ENCODE measurements at places on chromosomes 11 and 22.

DNA sequence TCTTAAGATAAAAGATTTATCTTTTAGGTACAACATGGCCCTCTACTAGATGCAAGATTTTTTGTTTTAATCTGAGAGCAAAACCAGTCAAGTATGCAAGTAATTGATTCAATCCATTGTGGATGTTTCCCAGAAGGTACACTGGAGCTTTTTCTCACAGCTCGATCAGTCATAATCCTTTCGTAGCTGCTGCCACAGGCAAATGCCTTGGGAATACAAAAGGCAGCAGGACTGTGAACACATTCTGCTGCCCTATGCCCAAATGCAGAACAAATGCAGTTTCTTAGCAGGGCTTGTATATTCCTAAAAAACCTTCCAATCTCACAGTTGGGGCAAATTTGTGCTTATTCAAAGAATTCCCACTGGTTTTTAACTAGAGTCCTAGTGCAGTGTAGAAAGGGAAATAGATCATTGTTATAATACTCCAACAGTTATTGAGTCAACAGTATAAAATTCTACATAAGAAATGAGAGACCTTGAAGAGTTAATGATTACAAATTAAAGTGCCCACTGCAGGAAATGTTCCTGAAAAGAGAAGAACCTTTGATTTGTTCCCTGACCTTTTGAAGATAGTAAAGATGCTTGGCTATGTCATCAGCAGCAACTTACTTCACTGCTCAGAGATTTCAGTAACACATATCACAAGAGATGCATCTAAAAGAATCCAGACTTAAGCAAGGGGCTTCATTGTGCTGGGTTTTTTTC lies 14.1 kb downstream of the LPXN start:
- DNase-seq, result peak; percentile 20

DNA sequence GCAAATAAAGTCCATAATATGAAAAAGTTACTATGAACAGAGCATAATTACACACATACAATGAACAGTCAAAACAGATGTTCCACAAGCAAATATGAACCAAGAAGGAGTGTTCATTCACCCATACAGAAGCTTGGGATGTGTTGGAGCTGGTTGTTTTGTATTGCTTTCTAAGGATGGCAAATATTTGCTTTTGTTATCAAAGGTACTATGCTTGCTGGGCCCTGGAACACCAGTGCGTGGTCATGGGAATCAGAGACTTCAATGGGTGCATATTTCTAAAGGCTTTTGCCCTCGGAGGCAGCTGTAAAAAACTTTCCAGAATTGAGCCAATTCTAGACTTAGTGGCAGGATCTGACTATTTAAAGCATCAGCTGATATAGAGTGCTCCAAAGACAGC lies 85.1 kb downstream of the BARX2 start:
- DNase-seq, result no peak

- DNase-seq, result no peak
These were observed 46.7 kb downstream of the SMC1B start for GRCh38 chr22:45366713-45367112.

GRCh38 chr11:47060807-47061206 lies 115.9 kb downstream of the ARFGAP2 start:
- no peak for DNase-seq

DNA sequence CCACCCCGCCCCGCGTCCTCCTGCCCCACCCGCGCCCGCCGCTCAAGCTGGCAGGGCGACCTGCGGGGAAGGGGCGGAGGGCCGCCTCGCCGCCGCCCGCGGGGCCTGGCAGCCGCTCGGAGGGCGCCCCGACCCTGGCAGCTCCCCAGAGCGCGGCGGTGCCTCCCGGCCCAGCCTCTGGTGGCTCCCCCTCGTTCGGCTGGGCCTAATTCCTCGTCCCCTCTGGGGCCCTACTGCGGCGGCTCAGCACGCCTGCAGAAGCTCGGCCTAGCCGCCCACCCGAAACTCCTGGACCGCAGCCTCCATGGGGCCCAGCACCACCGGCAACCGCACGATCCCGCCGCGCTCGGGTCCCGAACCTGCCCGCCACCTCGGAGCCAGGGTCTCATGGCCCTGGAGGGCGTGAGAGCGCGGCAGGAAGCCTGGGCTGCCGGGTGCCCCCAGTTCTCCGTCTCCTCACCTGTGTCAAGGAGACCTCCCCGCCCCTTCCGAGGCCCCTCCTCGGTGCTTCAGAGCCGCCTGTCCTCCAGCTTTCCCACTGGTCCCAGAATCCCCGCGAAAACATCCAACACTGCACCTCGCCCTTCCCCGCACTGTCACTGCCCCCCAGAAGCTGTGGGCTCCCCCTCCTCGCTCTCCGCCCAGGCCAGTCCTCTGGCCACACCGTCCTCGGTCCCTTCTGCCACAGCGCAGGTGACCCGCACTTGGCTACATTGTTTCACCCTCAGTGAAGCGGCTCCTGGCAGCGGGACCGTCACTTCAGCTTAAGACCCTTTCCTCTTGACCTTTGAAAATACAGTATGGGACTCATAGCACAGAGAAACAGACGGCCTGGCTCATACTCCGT lies 613 bp upstream of the GSC2 start:
- DNase-seq, result no peak

DNA sequence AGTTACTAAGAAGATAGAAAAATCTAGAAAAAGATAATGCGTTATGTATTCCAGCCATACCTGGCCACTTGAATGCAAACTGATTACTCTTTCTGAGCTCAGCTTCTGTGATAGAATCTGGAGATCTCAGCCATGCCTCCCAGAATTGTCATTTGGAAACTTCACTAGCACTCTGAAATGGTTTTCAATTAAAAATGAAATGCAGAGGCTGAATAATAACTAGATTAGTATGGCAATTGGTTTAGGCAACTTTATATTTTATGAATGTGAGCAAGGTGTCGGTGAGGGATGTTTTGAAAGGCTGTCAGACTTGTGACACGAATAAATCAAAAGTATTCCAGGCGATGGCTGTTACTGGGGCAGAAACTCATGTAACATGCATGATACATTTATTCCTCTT lies 128.8 kb upstream of the SORL1-AS1 start:
- no peak for DNase-seq

- DNase-seq, result no peak
These were observed 60.0 kb upstream of the SORL1-AS1 start for GRCh38 chr11:121512468-121513465.

- DNase-seq, result peak; percentile 56
These were observed 6.1 kb upstream of the STIM1 start for GRCh38 chr11:3849297-3849874.

GRCh38 chr11:30960387-30960992 lies 374.3 kb upstream of the MPPED2 start:
- DNase-seq, result peak; percentile 56

Data from NCI-H82 (cell line).